ENCODE measurements at places on chromosomes 1 and 21.

GRCh38 chr1:109637446-109637845 is 17.8 kb downstream of the AMPD2 start:
- DNase-seq, result no peak

GRCh38 chr1:27686223-27686990 is 14.4 kb upstream of the IFI6 start:
- DNase-seq, result no peak

DNA sequence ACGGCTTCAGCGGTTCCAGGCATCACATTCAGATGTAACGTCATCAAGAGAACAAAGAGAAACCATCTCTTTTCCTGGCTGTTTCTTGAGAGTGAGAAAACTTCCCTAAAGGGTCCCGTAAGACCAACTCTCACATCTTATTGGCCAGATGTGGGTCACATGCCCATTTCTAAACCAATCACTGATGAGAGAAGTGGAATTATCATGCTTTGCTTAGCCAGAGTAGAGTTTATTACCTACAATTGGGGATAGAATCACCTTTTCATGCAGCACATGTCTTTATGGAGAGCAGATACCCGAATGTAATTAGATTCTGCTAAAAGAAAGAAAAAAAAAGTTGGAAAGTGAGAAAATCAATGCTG is 54.4 kb downstream of the LYPLAL1 start:
- DNase-seq, result no peak

DNA sequence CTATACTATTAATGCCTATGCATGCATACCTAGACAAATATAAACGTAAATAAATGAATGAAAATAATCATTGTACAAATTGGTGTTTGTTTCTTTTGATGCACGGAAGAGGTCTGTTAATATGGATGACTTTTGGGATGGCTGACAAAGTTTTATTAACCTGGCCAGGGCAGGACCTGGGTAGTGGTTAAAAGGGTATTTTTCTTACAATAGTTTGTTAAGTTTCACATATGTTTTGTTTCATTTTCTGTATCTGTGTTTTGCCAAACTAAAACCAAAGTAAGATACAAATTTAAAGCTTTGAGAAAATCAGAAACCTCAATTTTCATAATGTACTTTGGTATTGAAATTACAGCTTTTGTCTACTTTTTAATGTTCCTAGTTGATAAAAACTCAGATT is 222.7 kb upstream of the OLFM3 start:
- DNase-seq, result no peak

DNA sequence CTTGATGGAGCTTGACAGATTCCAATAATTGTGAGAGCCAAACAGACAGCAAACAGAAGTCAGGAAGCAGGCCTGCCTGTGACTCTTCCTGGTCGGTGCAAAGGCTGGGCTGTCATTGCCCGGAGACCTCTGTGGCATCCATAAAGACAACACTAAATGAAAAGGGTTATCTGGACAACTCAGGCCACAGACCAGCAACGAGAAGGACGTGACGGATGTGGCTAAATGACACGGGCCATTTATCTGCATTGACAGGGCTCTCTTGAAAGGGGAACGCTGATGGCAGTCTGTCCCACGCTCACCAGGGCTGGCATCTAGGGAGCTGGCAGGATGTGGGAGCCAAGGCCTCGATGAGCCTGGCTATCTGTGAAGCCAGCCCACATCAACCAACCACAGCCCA is 35.0 kb downstream of the HMGB4 start:
- no peak for DNase-seq

GRCh38 chr1:99673315-99673714 is 27.4 kb downstream of the PALMD start:
- no peak for DNase-seq
